ENCODE measurements at places on chromosomes 12 and 14.

GRCh38 chr12:104502638-104503037 lies 45.9 kb downstream of the CHST11 start:
- no peak for DNase-seq

- DNase-seq: no peak
These were observed 38.0 kb downstream of the CLMN start for GRCh38 chr14:95281560-95282176.

DNA sequence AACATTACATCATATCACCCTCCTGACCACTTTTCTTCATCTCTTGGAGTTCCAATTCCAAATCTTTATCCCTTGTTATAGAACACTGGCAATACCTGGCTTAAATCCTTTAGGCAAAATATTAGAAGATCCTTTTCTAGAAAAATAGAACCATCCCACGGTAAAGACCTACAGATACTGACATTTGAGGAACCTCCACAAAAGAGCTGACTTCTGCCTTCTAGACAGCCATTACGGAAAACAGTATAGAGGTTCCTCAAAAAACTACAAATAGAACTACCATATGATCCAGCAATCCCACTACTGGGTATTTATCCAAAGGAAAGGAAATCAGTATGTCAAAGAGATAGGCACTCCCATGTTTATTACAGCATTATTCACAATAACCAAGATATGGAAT lies 241.7 kb upstream of the AMIGO2 start:
- no peak for DNase-seq

DNA sequence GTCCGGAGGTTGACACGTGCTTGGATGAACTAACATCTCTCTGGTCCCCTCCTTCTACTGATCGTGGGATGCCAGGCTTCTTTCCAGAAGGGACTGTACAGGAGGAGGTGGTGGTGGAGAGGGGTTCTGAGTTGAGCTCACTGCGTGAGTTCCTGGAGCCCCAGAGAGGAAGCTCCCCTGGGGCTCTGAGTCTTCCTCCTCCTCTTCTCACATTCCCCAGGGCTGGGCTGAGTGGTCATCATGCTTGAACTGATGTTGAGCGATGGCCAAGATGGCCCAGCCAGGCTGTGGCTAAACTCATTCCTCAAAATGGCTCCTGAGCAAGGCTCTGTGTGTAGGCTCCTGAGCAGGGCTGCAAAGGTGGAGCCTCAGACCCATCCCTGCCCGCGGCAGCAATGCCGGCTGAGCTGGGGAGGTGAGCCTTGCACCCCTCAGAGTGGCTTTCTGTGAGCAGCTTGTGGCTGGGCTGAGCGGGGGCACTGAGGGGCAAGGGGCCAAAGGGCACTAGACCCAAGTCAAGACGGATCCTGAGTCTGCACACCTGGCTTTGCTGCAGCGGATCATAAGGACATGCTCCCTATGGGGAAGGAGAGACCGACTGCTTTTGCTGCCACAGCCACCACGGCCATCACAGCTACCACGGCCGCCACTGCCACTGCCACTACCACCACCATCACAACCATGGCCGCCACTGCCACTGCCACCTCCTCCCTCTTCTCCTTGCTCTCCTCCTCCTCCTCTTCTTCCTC lies 35.4 kb downstream of the MEG3 start:
- no peak for DNase-seq

- DNase-seq: no peak
These were observed 39.2 kb downstream of the RASSF3 start for GRCh38 chr12:64649487-64649886.

GRCh38 chr14:99854831-99855230 lies 61.6 kb downstream of the EML1 start:
- DNase-seq: no peak

DNA sequence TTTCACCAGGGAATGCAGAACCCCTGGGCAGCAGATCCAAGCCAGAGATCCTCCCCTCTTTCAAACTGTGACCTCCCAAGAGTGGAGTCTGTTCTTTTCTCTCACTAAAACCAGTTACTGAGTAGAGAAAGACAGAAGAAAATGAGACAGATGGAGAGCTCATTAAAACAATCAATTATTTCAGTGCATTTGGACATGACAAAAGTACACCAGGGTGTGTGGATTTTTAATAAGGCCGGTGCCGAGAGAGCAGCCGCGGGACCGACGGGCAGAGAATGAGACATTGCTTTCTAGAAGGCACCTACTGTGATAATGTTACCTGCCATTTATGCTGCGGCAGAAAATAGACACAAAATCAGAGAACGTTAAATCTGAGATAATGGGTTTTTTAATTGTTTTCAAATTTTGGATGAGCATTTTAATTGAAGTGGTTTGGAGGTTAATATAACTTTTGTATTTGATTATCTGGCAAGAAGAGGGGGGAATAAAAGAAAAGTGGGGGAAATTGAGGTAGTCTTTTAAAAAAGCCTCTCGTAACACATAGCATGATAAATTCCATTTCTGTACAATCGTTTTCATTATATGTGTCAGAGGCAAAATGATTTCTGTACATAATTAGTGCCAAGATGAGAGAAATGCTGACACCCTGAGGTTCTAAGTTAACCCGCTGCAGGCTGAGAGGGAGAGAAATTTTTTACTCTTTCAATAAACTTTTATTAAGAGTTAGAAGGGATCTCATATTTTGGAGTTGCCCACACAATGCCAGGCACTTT lies 70.8 kb downstream of the HSPB8 start:
- DNase-seq: no peak

DNA sequence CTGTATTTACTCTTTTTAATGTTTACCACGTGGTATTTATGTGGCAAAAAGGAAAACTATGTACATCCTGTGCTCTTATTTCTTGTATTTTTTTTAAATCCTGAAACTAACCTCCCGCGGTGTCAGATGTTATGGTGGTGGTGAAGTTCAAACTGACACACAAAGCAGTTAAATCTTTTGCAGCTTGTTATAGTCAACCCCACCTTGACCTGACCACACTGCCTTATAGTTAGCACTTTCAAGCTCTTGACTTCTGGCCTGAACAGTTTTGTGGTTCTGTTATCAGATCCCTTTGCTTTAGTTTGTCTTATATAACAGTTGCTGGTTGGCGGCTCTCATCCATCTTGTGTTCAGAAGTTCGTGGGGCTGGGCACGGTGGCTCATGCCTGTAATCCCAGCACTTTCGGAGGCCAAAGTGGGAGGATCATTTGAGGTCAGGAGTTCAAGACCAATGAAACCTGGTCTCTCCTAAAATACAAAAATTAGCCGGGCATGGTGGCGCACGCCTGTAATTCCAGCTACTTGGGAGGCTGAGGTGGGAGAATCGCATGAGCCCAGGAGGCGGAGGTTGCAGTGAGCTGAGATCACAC lies 2.1 kb downstream of the UNG start:
- no peak for DNase-seq

- no peak for DNase-seq
These were observed 64.2 kb downstream of the DRAM1 start for GRCh38 chr12:101941306-101942249.

GRCh38 chr12:68139941-68140340 lies 19.6 kb downstream of the IFNG start:
- DNase-seq: no peak

GRCh38 chr12:89234324-89235114 lies 117.8 kb downstream of the DUSP6 start:
- DNase-seq: no peak

- DNase-seq: no peak
These were observed 269.6 kb upstream of the CRY1 start for GRCh38 chr12:107362960-107363359.

GRCh38 chr14:59200195-59200594 lies 11.7 kb downstream of the DAAM1 start:
- no peak for DNase-seq

DNA sequence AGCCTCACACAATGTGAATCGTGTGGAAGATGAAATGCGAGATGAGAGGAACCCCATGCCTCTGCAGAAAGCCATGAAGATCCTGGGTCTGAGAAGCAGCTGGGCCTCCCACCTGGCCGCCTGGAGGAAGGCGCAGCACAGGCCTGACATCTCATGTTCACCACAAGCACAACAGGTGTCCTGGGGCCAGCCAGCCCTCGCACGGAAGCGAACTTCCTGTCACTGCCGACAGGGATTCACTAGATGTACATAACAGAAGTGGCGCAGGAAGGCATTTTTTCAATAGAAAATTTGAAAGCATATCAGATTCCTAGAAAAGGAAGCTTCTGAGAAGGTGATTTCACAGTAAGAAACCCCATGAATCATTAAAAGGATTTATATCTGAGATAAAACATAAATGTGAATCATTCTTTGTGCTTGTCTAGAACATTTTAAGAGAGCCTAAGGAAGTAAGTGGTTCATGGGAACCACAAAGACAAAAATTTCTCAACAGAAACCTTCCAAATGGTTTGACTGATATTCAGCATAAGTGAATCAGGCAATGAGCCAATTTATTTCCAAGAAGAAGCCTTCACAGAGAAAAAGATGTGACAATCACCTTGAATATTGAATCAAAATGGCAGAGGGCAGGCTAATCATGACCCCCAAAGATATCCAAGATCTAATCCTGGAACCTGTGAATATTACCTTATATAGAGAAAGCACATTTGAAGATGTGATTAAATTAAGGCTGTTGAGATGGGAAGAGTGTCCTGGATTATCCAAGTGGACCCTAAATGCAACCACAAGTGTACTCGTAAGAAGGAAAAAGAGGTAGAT lies 311.9 kb downstream of the DUSP6 start:
- no peak for DNase-seq

- DNase-seq: no peak
These were observed 102.0 kb downstream of the ADGRD1 start for GRCh38 chr12:131055596-131056233.

- DNase-seq: no peak
These were observed 343.9 kb downstream of the NPAS3 start for GRCh38 chr14:33282331-33283230.

GRCh38 chr12:50275556-50275955 lies 7.8 kb downstream of the LIMA1 start:
- DNase-seq: no peak

DNA sequence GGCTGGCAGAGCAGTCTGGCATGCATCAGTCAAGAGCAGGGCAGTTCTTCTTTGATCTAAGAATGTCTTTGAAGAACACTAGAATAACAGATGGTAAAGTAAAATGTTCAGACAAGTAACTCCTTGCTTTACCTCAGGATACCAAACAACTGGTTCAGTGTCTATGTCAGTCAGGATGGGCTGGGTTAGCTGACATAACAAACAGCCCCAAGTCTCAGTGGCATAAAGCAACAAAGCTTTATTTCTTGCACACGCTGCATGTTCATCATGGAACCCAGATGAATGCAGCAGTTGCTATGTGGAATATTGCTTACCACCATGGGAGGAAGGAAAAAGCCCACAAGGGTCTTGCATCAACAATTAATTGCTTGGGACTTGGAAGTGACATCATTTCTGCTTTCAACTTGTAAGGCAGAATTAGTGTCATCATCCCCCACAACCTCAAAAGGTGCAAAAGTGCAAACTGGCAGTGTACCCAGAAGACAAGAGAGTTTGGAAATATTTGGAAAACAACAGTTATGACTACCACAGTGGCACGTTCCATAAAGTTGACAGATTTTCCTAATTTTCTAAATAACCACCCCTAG lies 21.2 kb downstream of the GPRC5D start:
- no peak for DNase-seq

DNA sequence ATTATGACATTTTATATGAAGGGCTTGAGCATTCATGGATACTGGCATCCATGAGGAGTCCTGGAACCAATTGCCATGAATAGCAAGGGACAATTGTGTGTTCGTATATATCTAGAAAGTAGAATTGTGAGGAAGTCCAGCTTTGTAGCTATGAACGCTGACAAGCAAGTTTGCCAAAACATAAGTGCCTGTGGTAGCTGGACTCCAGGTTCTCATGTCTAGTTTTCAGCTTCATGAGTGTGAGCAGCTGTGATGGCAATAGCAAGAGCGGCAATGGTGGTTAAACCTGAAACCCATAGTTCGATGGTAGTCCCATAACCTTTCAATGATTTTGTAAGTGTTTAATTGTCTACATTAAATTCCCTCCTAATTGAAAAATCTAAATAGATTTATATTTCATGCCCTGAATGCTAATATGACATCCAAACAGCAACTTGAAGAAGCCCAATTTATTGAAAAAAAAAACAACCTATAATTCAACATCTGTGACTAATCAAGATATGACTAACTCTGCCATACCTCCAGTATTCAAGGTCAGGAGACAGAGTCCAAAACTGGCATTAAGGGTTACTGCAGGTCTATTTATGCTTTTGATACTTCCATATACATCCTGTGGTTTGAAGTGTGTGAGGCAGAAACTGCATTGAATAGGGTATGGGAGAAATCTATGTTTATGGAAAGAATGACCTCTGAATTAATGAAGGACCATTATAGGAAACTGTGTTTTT lies 50.3 kb upstream of the PCED1B start:
- no peak for DNase-seq

DNA sequence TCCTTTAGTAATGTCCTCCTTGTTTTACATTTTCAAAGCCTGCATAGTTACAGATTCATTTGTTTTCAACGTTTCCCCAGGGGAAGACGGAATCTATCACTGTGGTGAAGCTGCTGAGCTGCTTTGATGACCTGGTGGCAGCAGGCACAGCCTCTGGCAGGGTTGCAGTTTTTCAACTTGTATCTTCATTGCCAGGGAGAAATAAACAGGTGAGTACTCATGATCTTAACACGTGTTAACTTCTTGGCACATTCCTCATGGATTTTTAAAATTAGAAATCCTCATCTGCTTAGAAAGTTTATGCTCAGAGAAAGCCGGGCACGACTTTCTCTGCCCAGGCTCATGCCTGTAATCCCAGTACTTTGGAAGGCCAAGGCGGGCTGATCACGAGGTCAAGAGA lies 44.5 kb downstream of the TECPR2 start:
- no peak for DNase-seq

GRCh38 chr12:121159467-121160307 lies 27.0 kb downstream of the P2RX7 start:
- DNase-seq: no peak

DNA sequence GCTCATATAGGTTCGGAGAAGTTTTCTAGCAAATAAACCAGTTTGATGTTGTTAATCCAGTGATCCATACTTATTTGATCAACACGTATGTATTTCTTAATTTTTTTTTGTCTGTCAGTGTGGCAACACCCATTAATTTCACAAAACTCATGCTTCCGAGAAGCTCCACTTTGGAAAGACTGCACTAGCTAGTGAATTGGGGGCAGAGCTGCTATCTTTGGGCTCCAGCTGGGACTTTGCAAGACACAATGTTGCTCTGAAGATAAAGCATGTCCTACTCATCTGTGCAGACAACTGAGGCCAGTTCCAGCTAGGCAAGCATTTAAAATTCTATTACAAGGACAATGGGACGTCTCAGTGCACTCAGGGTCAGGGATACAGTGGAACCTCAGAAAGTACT lies 298.4 kb downstream of the NUAK1 start:
- DNase-seq: no peak

GRCh38 chr12:98998697-98999299 lies 353.7 kb downstream of the APAF1 start:
- no peak for DNase-seq

Measured in caudate nucleus (tissue), 63 donors.